Activated CD4-positive, alpha-beta T cell treated with anti-CD3 and anti-CD28 coated beads for 48 hours (primary cell): ENCODE measurements at places on chromosomes 6 and 20.

DNA sequence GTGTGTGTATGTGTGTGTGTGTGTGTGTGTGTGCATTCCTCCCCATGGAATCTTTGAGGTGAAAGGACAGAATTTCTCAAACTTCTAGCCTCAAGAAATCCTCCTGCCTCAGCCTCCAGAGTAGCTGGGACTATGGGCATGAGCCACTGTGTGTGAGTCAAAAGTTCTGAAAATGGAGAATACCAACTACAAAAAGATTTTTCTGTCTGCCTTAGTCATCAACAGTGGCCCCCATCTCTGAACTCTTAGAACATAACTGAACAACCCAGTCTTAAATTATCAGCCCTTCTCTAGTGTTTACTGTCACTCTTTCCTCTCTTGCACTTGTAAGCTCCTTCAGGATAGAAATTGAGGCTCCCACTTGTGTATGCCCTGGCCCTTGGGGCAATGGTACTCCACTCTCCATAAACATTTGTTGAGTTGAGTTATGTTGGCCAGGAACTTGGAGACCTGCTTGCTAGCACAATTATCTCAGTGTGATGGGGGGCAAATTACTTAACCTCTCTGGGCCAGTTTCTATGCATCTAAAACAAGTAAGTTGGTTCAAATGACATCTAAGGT is 35.3 kb upstream of the CLIC5 start:
- DNase-seq = no peak

GRCh38 chr6:118335325-118335816 is 212.7 kb upstream of the PLN start:
- no peak for DNase-seq

- no peak for DNase-seq
Observed at GRCh38 chr6:106442395-106442794, 81.9 kb downstream of the CRYBG1 start.

DNA sequence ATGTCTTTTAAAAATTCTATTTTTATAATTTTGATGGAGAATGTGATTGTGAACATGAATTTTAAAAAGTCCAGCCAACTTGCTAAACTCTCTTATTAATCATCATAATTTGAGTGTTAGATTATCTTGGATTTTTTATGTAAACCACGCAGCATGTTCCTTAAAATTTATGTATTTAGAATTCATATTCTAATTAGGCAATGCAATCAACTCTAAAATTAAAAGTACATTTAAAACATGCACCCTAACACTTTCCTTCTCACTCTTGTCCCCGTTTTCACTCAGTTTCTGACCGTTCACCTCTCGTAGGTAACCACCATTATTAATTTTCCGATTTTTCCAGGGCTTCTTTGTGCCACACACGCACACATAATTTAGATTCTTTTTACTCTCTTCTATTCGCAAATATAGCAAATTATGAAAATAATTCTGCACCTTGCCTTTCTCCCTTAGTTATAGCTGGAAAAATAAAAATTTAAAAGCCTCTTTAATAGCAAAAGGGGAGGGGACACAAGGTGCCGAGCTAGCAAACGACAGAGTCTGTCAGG is 329 bp upstream of the ZKSCAN3 start:
- DNase-seq = no peak

GRCh38 chr20:57711826-57712225 is 2.0 kb upstream of the PMEPA1 start:
- no peak for DNase-seq

- no peak for DNase-seq
Observed at GRCh38 chr6:166165558-166166313, 1.9 kb downstream of the TBXT start.

- no peak for DNase-seq
Observed at GRCh38 chr20:7123457-7123856, 356.0 kb downstream of the BMP2 start.

GRCh38 chr6:183668-184067 is 108.6 kb upstream of the DUSP22 start:
- DNase-seq = peak; percentile 40

DNA sequence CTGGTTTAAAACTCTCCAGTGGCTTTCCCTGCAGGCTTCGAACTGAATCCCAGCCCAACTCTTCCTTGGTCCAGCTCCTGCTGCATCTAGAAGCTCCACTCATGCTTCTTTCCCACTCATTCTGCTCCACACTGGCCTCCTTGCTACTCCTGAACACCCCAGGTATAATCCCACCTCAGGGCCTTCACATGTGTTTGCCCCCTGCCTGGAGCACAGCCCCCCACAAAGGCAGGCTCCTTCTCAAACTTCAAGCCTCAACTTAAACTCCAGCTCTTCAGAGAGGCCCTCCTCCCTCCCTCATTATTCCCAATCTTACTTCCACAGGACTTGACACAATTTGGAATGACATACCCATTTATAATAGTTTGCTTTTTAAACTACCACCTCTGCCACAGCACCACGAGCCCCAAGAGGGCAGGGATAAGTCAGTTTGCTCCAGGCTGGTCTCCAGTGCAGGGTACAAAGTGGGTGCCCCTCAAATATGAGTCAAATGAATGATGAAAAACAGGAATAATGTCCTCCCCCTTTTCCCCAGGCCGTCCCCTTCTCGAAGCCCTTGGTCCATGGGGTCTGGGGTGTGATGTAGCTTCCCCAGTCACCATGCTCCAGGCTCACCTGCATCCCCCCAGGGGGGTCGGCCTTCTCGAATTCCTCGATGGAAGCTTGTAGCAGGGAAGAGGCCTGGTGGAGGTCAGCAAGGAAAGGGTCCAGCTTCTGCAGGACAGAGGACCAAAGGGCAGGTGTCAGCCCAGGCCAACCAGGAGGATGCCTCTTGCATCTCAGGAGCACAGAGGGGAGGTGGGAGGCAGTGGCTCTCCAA is 37.4 kb downstream of the KIAA1755 start:
- no peak for DNase-seq

DNA sequence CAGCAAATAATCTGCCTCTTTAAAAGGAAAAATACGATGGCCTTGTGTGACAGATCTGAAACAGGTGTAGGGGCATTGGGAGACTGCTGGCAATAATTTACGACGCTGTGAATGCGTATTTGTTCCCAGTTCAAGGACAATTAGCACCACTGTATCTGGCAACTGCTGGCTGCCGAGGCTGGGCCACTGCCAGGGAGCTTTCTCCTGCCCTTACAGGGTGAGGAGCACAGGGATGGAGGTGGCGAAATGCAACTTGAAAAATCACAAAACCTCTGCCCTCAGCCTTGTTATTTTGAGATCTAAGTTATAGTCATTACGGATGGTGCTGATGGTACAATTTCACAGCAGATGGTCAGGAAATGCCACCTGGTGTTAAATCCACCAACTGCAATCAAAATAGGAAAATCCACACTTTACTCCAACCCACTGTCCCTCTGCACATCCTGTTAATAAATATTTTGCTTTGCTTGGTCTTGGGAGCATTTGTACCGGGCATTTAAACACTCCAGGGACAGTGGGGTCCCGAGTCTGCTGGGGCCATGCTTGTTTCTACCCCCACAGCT is 6.4 kb downstream of the MYLK4 start:
- no peak for DNase-seq

DNA sequence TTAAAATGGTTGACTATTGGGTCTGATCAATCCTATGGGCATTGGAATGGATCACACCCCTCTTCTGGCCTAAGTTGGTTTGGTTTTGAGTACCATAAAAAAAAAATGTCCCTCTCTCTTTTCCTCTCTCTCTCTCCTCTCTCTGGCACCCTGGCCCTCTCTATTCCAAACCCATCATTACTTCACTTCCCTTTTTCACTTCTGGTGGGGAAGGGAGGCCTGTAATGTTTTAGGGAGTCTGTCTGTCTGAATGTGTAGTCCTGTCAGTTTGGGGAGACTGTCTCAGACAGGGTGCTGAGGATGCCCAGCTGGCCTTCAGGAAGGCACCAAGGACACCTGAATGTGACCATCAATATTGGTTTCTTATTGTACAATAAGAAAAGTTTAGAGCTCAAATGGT is 165.8 kb downstream of the CD24 start:
- DNase-seq = no peak

- no peak for DNase-seq
Observed at GRCh38 chr6:164929408-164929977, 379.9 kb downstream of the C6orf118 start.

GRCh38 chr6:70033781-70034180 is 167.4 kb downstream of the COL19A1 start:
- no peak for DNase-seq

DNA sequence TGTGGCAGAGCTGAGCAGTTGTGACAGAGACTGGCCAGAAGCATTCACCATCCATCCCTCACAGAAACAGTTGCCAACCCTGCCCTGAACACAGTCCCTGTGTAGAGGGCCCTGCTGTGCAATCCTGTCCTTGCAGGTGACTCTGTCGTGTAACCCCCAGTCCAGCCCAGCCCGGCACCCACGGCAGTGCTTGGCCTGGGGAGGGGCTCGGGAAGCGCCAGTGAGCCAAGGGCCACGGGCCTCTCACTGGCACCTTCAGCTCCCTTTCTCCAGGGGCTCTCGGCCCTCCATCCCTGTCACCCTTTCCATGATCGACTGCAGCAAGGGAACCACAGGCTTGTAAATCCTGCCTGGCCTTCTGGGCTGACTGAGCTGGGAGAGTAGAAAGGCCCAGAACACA is 53.0 kb downstream of the RRBP1 start:
- no peak for DNase-seq

DNA sequence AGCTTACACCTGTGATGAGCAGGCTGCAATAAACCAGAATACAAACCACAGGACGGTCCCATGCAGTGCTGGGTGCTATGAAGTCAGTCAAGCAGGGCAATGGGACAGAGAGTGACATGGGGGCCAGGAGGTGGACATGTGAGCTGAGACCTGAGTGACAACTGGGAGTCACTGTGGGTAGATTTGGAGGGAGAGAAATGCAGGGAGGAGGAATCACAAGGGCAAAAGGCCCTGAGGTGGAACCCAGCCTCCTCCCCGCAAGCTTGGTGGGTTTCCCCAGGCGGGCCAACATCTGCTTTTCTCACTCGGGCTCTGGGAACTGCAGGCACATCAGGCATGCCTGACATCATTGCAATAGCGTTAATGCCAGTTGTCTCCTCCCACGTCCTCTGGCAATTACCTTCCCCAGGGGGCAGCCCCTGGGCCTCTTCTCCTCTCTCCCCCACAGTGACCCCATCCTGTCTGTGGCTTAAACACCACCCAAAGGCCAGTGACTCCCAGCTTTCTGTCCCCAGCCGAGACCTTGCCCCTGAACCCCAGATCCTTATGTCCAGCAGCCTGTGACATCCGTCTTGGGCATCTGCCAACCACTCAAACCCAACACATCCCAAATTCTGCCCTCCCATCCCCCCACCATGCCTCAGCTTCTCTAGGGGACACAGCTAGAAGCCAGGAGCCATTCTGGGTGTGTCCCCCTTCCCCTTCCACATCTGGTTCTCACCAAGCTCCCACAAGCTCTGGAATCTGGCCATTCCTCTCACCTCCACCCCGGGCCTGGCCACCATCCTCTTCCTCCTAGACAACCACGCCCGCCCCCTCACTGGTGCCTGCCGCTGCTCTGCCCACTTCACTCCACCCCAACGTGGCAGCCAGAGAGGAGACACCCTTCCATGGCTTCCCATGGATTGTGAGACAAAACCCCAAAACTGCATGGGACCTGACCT is 28.2 kb downstream of the PDRG1 start:
- no peak for DNase-seq

- DNase-seq = no peak
Observed at GRCh38 chr20:6852478-6852877, 85.0 kb downstream of the BMP2 start.

GRCh38 chr20:18721551-18722115 is 92.0 kb upstream of the SCP2D1 start:
- no peak for DNase-seq

DNA sequence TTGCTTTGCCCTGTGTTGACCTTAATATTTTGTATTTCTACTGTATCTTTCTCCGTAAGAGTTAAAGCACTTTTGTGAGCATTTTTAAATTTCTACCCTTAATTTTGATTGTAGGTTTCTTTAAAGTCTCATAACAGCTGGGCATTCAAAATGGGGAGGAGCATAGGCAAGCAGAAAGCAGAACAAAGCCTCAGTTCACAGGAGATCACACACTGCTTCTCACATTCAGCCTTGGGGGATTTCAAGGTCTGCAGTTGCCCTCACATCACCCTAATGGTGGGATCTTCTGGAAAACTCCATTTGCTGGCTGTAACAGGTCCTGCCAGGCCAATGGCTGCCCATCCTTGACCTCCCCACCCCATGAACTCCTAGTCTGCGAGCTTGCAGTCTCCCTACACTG is 292.9 kb downstream of the PHACTR1 start:
- DNase-seq = no peak

DNA sequence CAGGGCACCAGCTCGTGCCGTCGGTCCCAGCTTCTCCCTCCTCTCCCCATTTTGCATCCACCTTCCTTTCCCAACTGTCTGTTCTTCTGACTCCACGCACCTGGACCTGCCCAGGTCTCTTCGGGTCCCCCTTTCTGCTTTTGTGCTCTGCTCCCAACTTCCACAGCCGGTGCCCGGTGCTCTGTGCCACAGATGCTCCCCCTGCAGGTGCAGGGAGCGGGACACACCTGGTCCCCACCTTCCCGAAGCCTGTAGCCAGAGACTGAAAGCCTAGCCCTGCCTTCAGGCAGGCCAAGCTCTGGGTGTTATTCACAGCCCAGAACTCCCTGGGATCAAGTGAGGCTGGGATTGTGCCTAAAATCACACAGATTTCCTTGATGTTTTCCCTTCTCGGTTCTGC is 24.6 kb upstream of the BMP7 start:
- DNase-seq = no peak

GRCh38 chr6:80938131-80938530 is 814.4 kb downstream of the TENT5A start:
- DNase-seq = no peak

DNA sequence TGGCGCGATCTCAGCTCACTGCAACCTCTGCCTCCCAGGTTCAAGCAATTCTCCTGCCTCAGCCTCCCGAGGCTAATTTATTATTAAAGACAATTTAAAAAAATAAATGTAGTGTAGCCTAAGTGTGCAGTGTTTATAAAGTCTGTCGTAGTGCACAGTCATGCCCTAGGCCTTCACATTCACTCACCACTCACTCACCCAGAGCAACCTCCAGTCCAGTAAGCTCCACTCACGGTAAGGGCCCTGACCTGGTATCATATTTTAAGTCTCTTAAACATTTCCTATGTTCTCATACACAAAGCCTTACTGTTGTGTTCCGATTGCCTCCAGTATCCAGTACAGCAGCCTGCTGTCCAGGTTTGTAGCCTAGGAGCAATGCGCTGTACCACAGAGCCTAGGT is 168.2 kb upstream of the FOXQ1 start:
- no peak for DNase-seq

DNA sequence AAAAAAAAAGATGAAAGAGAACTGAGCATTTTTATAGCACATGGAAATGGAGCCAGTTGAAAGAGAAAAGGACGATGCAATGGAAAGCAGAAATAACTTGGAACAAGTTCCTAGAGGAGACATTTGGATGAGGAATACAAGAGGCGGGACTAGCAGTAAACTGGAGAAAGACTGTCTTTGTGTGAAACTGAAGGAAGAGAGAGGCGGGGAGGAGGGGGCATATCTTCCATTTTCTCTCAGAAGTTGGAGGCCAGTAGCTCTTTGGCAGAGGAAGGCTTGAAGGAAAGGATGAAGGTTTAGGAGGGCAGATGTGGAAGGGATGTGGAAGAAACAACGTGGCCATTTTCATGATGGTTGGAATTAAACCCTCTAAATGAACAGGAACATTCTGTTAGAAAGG is 33.0 kb upstream of the ADGRF1 start:
- no peak for DNase-seq
